ENCODE measurements at places on chromosomes 1 and 21.

GRCh38 chr1:2320006-2320405 lies 71.3 kb downstream of the MORN1 start:
- DNase-seq: no peak

GRCh38 chr1:77218477-77219165 lies 609 bp downstream of the PIGK start:
- DNase-seq: no peak

GRCh38 chr1:50425376-50426107 lies 2.3 kb upstream of the DMRTA2 start:
- DNase-seq: no peak

- DNase-seq: no peak
Observed at GRCh38 chr21:37001441-37001840, 5.1 kb upstream of the RIPPLY3 start.

DNA sequence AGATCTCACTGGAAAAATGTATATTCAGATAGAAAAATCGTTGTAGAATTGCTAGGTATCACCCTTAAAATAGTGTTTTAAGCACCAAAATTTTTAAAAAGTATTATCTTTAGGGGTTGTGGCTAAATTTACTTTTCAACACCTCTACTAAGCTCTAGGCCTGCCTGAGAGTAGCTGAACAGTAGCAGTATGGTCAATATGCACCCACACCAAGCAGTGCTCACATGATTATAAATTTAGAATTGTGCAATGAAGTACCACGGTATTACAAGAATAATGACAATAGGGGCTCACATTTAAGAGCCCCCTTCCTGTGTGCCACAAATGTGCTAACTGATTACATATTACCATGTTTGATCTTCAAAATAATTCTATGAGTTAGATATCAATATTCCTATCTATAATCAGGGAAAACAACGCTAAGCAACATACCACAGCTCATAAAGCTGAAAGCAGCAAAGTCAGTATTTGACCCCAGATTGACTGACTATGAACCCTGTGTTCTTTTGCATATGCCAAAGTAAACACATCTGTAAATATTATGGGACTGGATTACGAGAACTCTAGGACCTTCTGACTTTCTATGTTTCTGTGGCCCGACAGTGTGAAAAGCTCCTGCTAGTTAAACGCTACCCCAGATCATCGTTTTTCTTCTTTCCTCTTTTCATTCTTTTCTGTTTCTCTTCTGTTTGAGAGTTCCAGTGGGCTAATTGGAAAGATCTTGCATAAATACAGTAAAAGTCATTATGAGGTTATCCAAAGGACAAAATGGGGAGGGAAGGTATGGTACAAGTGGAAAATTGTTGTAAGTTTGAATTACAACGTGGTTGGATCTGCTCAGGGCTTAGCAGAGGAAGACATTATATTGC lies 201.1 kb upstream of the C1orf87 start:
- no peak for DNase-seq

DNA sequence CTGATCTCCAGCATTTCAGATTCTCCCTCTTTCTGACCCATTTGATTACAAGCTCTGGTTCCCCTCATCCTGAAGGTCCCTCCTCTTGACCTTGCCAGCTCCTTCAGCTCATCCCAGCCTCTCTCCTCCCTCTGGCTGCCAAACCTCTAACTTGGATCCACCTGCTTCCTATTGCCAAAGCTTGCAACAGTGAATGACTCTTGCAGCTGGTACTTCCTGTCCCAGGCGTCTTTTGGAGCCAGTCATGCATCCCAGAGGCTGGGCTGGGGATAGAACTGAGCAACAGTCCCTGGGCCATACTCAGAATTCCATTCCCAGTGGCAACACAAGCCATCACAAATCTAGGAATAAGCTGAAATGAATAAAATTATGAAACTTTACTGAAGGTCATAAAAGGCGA lies 27.7 kb upstream of the SPOCD1 start:
- DNase-seq: no peak

- DNase-seq: no peak
Observed at GRCh38 chr1:83919872-83920271, 79.1 kb downstream of the TTLL7 start.

DNA sequence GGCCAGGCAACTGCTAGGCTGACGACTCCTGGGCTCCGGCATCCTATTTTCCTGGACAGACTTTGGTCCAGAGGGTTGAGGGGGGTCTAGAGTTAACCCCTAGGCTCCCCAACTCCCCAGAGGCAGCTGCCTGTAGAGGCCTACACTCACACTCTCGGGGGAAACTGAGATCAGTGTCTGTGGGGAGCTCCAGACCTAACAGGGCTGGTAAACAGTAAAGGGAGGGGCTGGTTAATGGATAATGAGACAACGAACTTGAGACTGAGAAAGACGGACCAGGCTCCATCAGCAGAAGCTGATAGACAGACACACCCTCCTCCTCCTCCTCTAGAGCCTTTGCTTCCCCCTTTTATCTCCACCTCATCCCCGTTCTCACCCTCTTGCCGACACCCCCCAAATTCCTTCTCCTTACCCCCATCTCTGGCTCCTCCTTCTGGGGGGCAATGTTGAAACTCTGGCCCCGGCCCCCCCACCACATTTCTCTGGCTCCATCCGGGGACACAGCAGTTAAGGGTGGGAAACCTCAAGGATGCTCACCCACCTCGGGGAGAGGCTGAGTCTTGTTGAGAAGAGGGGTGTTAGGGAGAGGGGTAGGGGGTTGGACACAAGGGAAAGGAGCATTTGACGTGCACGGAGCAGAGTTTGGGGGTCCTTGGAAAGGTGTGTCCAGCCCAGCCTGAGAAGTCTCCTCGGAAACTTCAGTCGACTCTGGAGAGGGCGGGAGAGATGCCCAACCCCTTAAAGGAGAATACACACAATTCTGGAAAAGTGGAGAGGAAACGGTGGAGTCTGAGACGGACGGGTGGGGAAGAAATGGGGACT lies at the start of gene MTMR11:
Gene MTMR11, minus strand, starts transcription at position 710 of the 822 bp plus-strand sequence. Its CDS starts 232 bp downstream, at position 478.
- no peak for DNase-seq

DNA sequence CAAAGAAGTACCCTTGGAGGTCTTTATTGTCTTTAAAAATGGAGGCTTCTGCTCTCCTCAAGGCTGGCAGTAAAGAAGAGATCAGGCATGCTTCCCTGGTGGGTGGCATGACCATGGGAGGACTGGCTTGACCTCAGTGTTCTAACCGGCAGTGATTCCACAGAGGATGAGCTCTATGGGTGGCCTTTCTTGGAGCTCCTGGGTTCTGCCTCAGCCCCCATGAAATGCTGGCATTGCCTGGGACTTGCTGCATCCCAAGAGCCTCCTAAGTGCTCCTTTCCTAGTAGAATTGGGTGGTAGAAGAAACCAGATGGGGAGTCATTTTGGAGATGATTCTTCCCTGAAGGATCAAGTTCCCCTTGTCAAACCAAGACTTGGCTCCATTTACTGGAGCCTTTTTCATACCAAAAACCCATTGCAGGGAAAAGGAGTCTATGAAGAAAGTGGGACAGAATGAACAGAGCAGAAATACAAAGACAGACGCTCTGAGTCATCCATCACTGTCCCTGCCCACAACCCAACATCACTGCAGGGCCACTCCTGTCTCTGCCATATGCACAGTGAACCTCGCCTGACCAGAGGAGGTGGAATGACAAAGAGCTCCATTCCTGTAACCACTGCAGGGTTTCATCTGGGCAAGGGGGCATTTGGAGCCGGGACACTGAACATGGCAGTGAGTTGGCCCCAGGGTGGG lies 42.4 kb downstream of the RIMS3 start:
- no peak for DNase-seq

DNA sequence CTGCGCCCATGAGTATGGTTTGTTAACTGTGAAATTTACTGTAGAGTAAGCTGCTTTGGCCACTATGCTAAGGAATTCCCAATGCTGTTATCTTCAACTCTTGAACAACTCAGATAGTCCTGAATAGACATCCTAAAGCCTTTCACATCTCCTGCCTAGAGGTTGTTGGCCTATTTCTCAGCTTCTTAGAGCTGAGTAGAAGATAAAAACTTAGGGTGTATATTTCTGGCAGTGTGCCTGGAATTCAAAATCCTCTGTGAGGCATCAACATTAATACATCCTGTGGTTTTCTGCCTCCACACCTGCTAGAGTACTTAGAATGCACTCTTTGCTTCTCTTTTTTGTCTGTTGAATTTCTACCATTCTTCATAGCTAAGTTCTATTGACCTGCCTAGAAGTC lies 45.8 kb upstream of the RC3H1 start:
- DNase-seq: no peak

GRCh38 chr1:1431845-1432273 lies 3.6 kb upstream of the VWA1 start:
- DNase-seq: no peak

Measured in stimulated activated CD4-positive, alpha-beta T cell treated with anti-CD3 and anti-CD28 coated beads, Interleukin-12 subunit alpha, Interleukin-12 subunit beta, amount 100 ng/mL, for 24 hours (primary cell).